ENCODE measurements at places on chromosomes 2 and 18. TPM values are rescaled to one million over a fixed set of nuclear protein-coding genes. Genes with fewer than 3 reads are reported as not detected.

Gene FHL2
- 3.0 TPM for total RNA-seq

DNA sequence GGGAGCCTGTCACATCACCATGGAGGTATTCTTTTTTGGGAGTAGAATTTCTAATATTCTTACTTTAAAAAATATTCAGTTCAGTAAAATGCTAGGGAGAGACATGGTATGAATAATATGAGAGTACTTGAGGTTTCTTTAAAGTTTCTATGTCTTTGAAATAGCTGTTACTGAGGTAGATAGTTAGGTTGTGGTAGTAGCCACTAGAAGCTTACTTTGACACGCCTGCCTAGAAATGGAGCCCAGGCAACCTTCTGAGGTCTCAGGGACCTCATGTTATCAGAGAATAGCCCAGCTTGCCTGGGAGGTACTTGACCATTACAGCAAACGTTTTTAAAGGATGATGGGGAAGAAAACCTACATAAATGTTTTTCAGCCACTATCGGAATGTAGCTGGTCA, 131.2 kb downstream of the AGPS start:
- no peak for DNase-seq

DNA sequence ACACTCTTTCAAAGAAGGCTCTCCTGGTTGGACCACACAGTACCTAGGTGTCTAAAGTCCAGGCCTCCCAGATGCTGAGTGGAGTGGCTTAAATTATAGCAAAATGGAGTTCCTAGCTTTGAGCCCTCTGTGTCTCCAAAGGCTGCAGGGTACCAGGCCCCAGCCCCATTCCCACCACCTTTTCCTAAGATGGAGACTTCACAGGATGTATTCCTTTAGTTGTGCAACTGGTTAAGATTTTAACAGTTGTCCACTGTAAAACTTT, 4.9 kb downstream of the SMAD7 start:
- peak overlapping the region; percentile 92 for H3K4me3 ChIP-seq
- H3K27ac ChIP-seq: peak overlapping the region; percentile 15
- no peaks in the 10 kb centered on the region for H3K27me3 ChIP-seq
- H3K36me3 ChIP-seq: peaks cover 9% of the 10 kb centered on the region
- no peak for DNase-seq
- H3K4me1 ChIP-seq: peaks cover 24% of the 10 kb centered on the region

- no peak overlapping the region for H3K4me3 ChIP-seq
- peaks cover under 1% of the 10 kb centered on the region for H3K36me3 ChIP-seq
- no peak overlapping the region for H3K27ac ChIP-seq
- DNase-seq: no peak
- H3K27me3 ChIP-seq: no peaks in the 10 kb centered on the region
Measured at GRCh38 chr2:32732912-32733472, 105.1 kb downstream of the TTC27 start.

DNA sequence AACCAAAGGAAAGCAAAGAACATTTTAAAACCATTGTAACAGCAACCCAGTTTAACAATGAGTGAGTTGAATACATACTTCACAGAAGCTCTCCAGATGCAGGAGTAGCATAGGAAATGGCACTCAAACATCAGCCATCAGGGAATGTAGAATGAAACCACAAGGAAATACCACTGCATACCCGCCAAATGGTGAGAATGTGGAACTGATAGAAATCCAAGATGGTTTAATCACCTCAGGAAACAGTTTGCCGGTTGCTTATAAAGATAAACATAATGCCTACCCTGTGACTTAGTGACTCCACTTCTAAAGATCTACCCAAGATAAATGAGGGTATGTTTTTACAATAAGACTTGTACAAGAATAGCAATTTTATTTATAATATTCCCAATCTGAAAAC, 132.0 kb downstream of the GALNT1 start:
- DNase-seq: no peak
- no peak overlapping the region for H3K27ac ChIP-seq
- H3K4me3 ChIP-seq: no peak overlapping the region
- no peaks in the 10 kb centered on the region for H3K4me1 ChIP-seq
- H3K27me3 ChIP-seq: no peaks in the 10 kb centered on the region

GRCh38 chr18:28459587-28459986, 282.7 kb upstream of the CDH2 start:
- no peak overlapping the region for H3K4me3 ChIP-seq
- no peaks in the 10 kb centered on the region for H3K27me3 ChIP-seq
- no peaks in the 10 kb centered on the region for H3K36me3 ChIP-seq
- H3K27ac ChIP-seq: no peak overlapping the region
- DNase-seq: no peak
- H3K4me1 ChIP-seq: no peaks in the 10 kb centered on the region

GRCh38 chr18:320155-320554, 52.3 kb upstream of the THOC1 start:
- no peaks in the 10 kb centered on the region for H3K36me3 ChIP-seq
- no peaks in the 10 kb centered on the region for H3K4me1 ChIP-seq
- no peak for DNase-seq
- no peaks in the 10 kb centered on the region for H3K27me3 ChIP-seq
- no peak overlapping the region for H3K27ac ChIP-seq

Gene PROM2
- total RNA-seq: not detected

GRCh38 chr2:141492816-141493215, 638.0 kb downstream of the LRP1B start:
- no peaks in the 10 kb centered on the region for H3K4me1 ChIP-seq
- DNase-seq: no peak
- no peaks in the 10 kb centered on the region for H3K27me3 ChIP-seq
- H3K27ac ChIP-seq: no peak overlapping the region
- H3K36me3 ChIP-seq: no peaks in the 10 kb centered on the region

Gene TSPYL6
- not detected for total RNA-seq

DNA sequence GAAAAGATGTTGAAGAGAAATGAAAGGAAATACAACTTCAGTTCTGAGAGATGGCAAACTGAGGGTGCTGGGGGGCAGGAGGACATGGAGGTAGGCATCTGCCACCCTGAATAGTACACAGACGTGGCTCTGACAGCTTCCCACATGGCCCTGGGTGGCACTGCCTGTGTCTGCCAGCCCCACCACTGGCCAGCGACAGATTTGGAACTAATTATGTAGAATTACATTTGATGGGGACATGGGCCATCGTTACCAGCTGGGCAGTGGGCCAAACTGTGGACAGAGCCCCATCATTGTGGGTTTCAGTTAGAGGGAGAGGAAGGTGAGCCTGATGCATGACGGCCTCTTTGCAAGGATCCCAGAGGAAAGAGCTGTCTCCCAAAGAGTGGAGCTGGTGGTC, 216.0 kb upstream of the HAAO start:
- no peak overlapping the region for H3K4me3 ChIP-seq
- no peak overlapping the region for H3K27ac ChIP-seq
- no peaks in the 10 kb centered on the region for H3K36me3 ChIP-seq

GRCh38 chr2:26165403-26165802, 7.5 kb upstream of the GAREM2 start:
- no peak overlapping the region for H3K4me3 ChIP-seq
- no peaks in the 10 kb centered on the region for H3K27me3 ChIP-seq
- H3K4me1 ChIP-seq: no peaks in the 10 kb centered on the region
- no peaks in the 10 kb centered on the region for H3K36me3 ChIP-seq

Gene TIA1
- total RNA-seq: 87.4 TPM

Gene SERPINB11
- not detected for total RNA-seq

DNA sequence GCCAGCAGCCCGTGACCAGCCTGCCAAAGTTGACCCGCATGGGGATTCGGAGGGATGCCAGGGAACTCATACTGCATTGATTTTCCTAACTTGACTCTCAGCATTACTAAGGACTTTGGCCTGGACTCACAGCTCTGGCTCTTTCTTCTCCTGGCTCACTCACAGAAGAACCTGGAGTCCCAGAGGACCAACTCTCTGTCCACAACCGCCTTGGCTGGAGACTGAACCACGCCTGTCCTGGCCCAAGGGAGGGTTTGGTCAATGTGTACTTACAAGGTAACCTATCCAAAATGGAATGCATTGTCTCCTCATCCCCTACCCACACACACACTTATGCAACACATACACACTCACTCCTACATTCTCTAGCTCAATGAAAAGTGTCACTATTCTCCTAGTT, 135.6 kb upstream of the KLHL29 start:
- no peak overlapping the region for H3K4me3 ChIP-seq
- H3K27me3 ChIP-seq: peaks cover 3% of the 10 kb centered on the region
- no peak for DNase-seq
- H3K4me1 ChIP-seq: no peaks in the 10 kb centered on the region
- H3K36me3 ChIP-seq: no peaks in the 10 kb centered on the region
- H3K27ac ChIP-seq: no peak overlapping the region

DNA sequence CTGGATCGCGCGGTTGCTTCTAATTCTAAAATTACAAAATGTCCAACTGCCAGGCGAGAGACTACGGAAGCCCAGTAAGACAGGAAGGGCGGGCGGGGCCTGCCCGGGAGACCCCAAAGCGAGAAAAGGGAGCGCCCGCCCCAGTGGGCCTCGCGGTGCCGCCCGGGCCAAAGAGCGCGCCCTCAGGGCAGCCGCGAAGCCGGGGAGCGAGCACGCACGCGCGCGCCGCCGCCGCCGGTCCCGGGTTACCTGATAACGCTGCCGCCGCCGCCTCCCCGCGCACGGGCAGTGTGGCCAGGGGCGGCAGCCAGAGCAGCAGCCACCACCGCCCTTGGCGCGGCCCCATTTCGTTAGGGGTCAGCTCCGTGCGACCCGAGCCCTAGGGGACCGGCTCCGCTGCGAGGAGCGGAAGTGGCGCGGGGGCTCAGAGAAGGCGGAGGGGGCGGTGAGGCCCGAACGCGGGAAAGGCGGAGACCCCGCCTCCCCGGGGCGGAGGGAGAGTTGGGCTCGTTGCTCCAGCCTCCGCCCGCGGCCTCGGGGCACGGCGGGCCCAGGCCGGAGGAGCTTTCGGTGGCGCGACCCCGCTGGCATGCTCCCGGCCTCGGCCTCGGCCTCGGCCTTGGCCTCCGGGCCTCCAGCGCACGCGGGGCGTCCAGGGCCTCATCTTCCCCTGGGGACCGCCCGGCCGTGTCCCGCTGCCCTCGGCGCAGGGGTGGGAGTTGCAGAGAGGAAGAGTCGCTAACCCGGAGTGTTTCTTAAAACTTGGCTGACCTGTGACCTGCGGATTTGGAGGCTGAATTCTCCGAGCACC, at the start of gene NEMP2:
Gene NEMP2 (minus strand): TSS at position 413 of the 811 bp plus-strand sequence. CDS start 67 bp downstream, at position 346.
- H3K4me3 ChIP-seq: peak within 1 kb of the TSS; percentile 88
- H3K27ac ChIP-seq: peak within 1 kb of the TSS; percentile 97
- no peak for DNase-seq
- no peaks in the 10 kb centered on the region for H3K27me3 ChIP-seq
- no peaks in the 10 kb centered on the region for H3K36me3 ChIP-seq

- DNase-seq: no peak
- no peaks in the 10 kb centered on the region for H3K36me3 ChIP-seq
- no peaks in the 10 kb centered on the region for H3K27me3 ChIP-seq
Measured at GRCh38 chr2:84781942-84782716, 98.8 kb downstream of the TRABD2A start.

DNA sequence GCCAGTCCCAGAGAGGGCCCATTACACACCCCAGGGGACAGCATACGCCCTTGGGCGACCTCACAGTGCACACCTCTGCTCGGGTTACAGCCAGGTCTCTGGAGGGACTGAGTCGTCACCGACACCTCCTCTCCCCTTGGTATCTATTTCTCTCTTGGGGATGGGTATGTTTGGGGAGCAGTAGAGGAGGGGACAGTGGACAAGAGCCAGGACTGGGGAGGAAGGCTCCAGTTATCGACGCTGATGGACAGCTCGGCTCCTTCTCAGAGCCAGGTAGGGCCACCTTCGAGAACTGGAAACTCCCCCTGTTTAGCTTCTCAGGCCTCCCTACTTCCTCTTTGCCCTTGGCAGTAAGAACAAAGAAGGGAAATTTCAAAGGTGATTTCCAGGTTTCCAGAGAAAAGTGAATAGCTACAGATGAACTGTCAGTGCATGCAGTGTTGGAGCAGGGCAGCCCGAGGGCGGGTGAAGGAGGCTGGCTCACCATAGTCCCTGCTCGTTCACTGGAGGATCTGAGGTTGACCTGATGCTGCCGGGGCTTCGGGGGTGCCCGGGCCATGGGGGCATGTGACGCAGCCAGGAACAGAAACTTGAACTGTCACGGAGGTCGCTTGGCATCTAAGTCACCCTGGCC, 4.4 kb upstream of the SEMA4C start:
- H3K27ac ChIP-seq: peak overlapping the region; percentile 74
- H3K27me3 ChIP-seq: no peaks in the 10 kb centered on the region
- peaks cover 37% of the 10 kb centered on the region for H3K4me1 ChIP-seq
- peak overlapping the region; percentile 26 for H3K4me3 ChIP-seq
- H3K36me3 ChIP-seq: no peaks in the 10 kb centered on the region

GRCh38 chr2:170088776-170089175, 89.2 kb upstream of the MYO3B start:
- H3K4me3 ChIP-seq: no peak overlapping the region
- DNase-seq: no peak
- H3K4me1 ChIP-seq: no peaks in the 10 kb centered on the region

DNA sequence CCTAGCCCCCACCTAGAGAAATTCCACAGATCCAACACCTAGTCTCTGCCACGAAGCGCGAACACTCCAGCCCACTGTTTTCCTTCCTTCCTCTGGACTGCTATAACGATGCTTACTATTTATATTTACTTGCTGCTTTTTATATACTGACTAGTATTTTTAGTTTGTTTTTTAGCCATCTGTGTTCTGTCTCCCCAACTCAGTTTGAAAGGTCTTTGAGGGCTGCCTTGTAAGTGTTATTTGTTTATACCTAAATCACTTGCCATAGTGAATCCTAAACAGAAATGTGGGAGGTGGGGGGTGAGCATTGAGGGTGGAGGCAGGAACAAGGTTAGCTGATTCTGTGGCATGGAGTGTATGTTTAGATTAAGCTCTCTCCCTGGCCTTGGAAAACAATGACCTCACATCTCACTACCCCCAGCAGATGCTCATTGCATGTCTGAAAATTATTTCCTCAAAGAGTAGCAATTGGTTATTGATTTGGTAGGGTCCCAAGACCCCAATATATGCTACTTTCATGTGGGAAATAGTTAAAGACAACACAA, 1.1 kb upstream of the NCKAP5 start:
- no peak overlapping the region for H3K27ac ChIP-seq
- DNase-seq: no peak
- no peak overlapping the region for H3K4me3 ChIP-seq
- no peaks in the 10 kb centered on the region for H3K4me1 ChIP-seq
- H3K36me3 ChIP-seq: no peaks in the 10 kb centered on the region
- 0 out of 2 replicates have a peak, but pooled peaks cover 2% of the 10 kb centered on the region for H3K27me3 ChIP-seq

GRCh38 chr2:202104286-202104870, 31.3 kb downstream of the KIAA2012 start:
- H3K27me3 ChIP-seq: 0 out of 2 replicates have a peak, but pooled peaks cover 3% of the 10 kb centered on the region
- no peak overlapping the region for H3K4me3 ChIP-seq
- peak; percentile 13 for DNase-seq
- no peak overlapping the region for H3K27ac ChIP-seq

GRCh38 chr2:65392609-65393008, 39.8 kb downstream of the SPRED2 start:
- H3K27ac ChIP-seq: no peak overlapping the region
- H3K27me3 ChIP-seq: no peaks in the 10 kb centered on the region
- H3K4me1 ChIP-seq: peaks cover 87% of the 10 kb centered on the region
- no peak for DNase-seq
- no peak overlapping the region for H3K4me3 ChIP-seq

GRCh38 chr2:202149936-202150335, 76.9 kb downstream of the KIAA2012 start:
- no peaks in the 10 kb centered on the region for H3K4me1 ChIP-seq
- no peak overlapping the region for H3K4me3 ChIP-seq
- no peak overlapping the region for H3K27ac ChIP-seq
- H3K27me3 ChIP-seq: peaks cover 3% of the 10 kb centered on the region

Gene POMC
- total RNA-seq: 6.2 TPM

GRCh38 chr18:75139226-75139911, 69.6 kb downstream of the PTGR3 start:
- no peaks in the 10 kb centered on the region for H3K4me1 ChIP-seq
- no peak overlapping the region for H3K4me3 ChIP-seq
- H3K27me3 ChIP-seq: 0 out of 2 replicates have a peak, but pooled peaks cover 2% of the 10 kb centered on the region
- no peak for DNase-seq
- H3K36me3 ChIP-seq: no peaks in the 10 kb centered on the region

GRCh38 chr18:75492852-75493251, 65.3 kb upstream of the SMIM21 start:
- H3K4me3 ChIP-seq: no peak overlapping the region
- H3K36me3 ChIP-seq: no peaks in the 10 kb centered on the region
- no peak overlapping the region for H3K27ac ChIP-seq
- no peaks in the 10 kb centered on the region for H3K27me3 ChIP-seq

All from GM12878 (cell line).